Left hindlimb (tissue), 1 donor: ENCODE measurements at places on chromosomes 13 and 19.
A peak's percentile ranks its signal among the peaks of the same experiment; 100 is the strongest.

DNA sequence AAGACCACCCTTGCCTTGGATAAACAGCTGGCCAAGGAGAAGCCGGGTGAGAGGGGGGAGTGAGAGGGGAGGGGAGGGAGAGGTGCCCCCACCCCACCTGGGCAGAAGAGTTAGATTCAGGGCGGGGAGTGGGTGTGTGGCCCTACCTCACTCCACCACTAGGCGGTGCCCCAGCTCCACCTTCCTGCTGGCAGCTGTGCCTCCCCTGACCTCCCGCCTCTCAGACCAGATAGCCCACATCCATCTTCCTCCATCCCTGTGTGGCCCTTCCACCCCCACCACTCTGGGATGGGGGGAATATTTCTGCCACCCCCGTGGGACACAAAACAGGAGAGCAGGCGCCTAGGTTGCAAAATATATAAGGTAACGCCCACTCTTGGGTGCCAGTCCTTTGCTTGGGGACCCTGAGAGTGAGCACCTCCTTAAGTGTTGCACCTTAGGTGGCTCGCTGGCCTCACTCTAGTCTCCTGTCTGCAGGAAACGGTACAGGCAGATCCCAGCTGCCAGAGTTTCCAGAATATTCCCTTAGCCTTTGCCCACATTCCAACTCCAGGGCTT is 13.8 kb upstream of the EHD2 start:
- DNase-seq: no peak

DNA sequence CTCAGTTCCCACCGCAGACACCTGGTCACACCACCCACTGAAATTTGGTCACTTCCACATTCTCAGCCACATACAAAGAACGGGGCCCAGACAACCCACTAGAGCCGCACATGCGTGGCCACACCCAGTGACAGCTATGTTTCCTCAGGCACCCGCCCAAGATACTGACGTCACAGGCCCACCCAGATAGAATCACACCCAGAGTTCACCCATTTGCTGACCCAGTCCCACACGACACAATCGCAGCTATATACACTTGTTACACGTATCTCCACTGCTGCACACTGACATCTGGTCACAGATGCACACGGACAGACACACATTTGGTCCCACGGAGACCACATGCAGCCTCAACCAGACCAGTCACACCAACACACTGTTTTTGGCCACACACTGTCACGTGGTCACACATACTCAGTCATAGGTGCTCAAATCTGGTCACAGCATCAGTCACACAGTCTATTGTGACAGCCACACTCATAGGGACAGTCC is 2.9 kb downstream of the NUMBL start:
- peak; percentile 85 for DNase-seq

- DNase-seq: no peak
Observed at GRCh38 chr13:72145383-72145782, 278.4 kb upstream of the DACH1 start.

- DNase-seq: no peak
Observed at GRCh38 chr13:95217920-95218830, 83.1 kb downstream of the ABCC4 start.

DNA sequence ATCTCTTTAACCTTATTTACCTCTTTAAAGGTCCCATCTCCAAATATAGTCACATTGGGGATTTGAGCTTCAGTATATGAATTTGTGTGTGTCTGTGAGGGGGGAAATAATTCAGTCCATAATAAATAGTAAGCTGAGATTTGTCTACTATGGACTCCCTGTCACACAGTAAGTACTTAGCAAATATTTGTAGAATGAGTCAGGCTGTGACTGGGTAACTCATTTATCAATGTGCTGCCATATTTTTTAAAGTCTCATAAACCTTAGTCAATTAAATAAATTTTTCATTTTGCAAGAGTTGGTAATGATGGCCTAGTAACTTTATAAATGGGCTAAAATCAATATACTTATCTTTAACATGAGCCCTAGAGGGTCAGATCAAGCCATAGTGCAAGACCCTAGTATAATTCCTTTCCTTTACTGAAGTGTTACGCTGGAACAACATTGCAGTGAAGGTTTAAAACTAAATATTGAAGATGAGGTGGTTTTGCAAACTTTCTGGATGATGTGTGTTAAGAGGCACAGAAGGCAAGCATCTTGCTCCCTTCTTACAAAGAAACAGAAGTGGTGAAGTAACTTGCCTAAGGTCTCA is 305.1 kb downstream of the KCNRG start:
- no peak for DNase-seq

- DNase-seq: no peak
Observed at GRCh38 chr19:58549664-58550361, 5.1 kb downstream of the CHMP2A start.

GRCh38 chr13:82934000-82934399 is 948.3 kb downstream of the SLITRK1 start:
- no peak for DNase-seq

GRCh38 chr13:23789576-23790346 is 99.4 kb downstream of the MIPEP start:
- no peak for DNase-seq

GRCh38 chr13:107964395-107964794 is 250.9 kb downstream of the LIG4 start:
- no peak for DNase-seq

DNA sequence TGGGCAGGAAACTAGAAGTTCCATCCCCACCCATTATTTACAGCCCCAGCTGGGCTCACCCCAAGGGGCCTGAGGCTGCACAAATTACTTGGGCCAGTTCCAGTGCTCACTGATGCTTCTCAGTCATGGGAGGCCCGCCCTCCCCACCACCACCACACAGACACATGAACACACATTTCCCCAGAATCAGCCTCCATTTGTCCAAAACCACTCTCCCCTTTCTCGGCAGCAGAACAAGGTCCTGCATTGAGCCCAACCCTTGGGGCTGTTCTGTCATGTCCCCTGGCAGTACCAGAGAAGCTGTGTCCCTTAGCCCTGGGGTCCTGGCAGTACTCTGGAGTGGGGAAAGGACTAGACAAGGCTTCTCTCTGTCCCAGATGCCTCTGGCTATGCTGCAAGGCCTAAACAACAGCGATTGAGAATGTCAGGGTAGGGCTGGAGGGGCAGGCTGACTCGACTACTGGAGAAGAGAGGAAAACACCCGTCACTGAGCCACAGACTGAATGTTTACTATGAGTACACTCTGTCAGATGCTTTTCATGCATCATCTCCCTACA is 21.8 kb downstream of the SAMD4B start:
- peak; percentile 69 for DNase-seq

GRCh38 chr19:42078058-42078457 is 2.1 kb downstream of the ZNF574 start:
- no peak for DNase-seq

DNA sequence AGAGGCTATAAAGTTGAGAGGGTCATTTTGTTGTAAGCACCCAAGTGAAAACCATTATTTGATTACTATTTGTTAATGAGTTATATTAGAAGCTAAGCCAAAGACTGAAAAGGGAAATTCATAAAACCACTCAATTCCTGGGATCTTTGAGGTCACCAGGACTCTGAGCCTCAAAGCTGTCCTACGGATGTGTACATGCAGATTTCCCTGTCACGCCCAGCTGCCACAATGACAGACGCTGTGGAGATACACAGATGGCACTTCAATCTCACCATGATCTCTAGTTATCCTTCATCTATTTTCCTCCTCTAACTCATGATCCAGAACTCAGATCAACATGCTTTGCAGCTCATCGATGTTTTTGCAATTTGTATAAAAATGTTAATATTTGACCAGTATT is 403.5 kb upstream of the MIR17HG start:
- DNase-seq: no peak

- no peak for DNase-seq
Observed at GRCh38 chr13:108609353-108609752, 20.1 kb upstream of the MYO16 start.

GRCh38 chr19:11692127-11692790 is 46.5 kb downstream of the ZNF823 start:
- DNase-seq: no peak

- DNase-seq: no peak
Observed at GRCh38 chr19:51607077-51607476, 23.1 kb downstream of the SIGLEC5 start.

GRCh38 chr13:60201286-60201685 is 37.6 kb upstream of the DIAPH3 start:
- no peak for DNase-seq

DNA sequence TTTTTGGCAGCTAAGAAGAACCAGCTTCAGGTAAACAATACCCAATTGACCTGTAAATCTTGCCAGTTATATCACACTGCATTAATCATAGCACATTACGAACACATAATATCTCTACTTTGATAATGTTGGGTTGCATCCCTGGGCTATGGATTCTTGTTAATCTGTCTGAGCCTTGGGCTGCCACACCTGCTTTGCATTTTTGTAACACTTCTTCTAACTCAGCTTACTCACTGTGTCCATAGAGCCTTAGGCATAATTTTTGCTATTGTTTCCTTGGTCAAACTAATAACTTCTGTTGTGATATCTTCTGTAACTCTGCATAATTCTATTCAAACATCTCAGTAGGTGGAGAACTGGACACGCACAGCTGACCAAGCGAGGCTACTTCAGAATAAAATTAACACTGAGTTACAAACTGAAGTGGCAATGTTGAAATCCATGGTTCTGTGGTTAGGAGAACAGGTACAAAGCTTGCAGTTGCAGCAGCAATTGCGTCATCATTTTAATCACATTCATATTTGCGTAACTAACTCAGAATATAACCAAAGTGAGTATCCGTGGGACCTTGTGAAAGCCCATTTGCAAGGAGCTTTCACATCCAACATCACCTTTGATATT is 6.4 kb downstream of the ZNF350 start:
- DNase-seq: no peak

DNA sequence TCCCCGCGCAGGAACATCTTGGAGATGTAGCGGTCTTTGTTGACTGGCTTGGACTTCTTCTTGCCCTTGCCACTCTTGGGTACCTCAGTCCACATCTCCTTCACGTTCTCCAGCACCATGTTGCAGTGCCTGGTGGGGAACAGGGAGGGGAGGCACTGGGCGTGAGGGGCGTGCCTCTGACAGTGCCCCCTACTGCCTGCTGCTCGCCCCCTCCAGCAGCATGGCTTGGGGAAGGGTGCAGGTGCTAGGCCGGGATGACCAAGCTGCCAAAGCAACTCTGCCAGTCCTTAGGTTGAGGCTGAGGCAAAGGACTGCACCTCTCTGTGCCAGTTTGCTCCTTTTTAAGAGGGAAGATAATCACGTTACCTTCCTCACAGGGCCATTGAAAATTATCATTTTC is 4.2 kb downstream of the SNRPD2 start:
- no peak for DNase-seq

- DNase-seq: no peak
Observed at GRCh38 chr13:39159393-39159792, 121.1 kb downstream of the NHLRC3 start.

DNA sequence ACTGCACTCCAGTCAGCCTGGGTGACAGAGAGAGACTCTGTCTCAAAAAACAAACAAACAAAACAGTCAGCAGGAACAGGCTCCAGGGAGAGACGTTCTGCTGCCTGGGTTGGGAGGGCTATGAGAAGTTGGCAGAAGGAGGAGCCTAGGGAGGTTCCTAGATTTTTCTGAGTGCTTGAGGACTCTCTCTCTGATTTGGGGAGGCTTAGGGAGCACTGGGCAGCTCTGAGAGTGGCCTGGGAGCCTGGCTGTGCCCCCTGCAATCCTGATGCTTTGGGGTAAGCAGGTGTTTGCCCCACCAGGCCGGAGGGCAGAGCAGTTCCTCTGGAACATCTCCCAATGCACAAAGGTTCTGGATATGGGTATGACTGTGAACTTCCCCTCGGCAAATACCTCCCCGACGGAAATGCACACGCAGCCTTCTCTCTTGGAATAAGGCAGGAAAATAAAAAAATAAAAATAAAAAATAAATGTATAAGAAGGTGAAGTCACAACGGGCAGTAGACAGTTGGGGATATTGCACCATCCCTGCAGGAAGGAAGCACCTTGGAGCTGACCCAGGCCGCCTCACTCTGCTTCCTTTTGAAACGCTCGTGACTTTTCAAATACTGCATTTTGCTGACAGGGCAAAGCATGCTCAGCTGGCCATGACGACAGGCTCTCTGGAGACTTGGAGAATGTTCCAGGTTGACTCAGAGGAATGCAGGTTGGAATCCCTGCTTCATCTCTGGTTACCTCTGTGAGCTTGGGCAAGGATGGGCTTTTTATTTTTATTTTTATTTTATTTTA is 26.5 kb upstream of the HOMER3 start:
- peak; percentile 44 for DNase-seq

DNA sequence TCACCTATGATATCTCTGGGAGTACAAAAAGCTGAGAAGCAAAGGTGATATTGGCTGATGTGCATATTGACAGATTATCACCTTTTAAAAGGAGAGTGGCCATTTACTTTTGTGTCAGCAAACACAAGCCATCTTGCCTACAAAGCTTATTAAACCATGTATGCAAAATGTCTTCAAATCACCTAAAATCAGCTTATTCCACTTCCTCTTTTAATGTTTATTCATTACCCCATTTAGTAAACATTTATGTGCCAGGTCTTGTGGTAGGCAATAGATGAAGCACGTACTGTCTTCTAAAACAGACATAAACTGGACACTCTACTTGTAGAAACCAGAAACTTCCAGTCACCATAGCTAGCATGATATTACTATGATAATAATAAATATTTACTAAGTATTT is 354.6 kb downstream of the RBM26 start:
- DNase-seq: no peak

DNA sequence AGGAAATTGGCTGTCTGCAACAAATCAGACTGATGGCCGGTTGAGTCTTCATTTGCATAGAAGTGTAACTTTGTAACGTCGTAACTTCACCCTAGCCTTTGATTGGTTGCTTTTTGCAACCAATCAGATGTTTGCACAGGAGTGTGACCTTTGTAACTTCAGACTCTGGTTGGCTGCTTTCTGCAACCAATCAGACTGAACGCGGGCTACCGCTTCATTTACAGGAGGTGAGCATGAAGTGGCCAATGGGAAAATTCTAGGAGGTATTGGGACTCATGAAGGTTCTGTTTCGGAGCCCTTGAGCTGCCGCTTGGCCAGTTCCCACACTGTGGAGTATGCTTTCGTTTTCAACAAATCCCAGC is 441 bp upstream of the ZNF559 start:
- peak; percentile 68 for DNase-seq

- DNase-seq: peak; percentile 80
Observed at GRCh38 chr19:47239610-47240296, 8.8 kb upstream of the BBC3 start.

DNA sequence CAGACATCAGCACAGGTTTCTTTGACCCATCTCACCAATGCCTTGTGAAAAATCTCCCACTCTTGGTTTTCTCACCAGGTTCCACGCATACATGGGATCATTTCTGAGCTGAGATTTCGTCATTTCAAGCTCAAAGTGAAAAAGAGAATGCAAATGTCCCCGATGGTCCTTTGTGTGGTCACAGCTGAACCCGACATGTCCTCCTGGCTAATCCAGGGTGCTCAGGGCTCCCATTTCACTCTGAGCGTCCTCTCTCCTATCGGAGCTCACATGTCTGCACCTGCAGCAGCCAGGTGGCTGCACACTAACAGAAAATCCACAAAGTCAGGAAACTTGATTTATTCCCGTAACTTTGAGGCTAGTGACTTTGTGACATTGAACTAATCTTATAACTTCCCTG is 9.3 kb upstream of the CEACAM3 start:
- no peak for DNase-seq

GRCh38 chr19:50925734-50926133 is 14.5 kb upstream of the KLK4 start:
- no peak for DNase-seq
